Stimulated activated CD4-positive, alpha-beta T cell treated with anti-CD3 and anti-CD28 coated beads, Interleukin-4, amount 100 ng/mL, for 24 hours (primary cell): ENCODE measurements at places on chromosomes 5 and 9.

DNA sequence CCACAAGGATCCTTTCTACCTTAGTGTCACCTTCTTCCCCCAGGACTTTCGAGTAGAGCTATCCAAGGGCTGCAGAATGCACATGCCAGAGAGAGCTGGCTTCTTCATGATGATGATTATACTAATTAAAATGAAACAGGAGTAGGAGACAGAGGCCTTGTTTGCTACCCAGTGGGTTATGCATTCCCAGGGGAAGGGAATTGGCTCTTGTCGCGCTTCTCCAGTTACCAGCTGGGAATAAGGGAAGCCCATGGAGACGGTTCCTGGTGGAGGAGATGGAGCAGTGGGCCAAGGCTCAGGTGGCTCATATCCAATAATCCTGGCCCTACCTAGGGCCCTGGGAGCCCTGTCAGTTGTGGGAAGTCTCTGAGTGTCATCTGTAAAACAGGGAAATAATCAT lies 65.1 kb downstream of the WWC1 start:
- no peak for DNase-seq

DNA sequence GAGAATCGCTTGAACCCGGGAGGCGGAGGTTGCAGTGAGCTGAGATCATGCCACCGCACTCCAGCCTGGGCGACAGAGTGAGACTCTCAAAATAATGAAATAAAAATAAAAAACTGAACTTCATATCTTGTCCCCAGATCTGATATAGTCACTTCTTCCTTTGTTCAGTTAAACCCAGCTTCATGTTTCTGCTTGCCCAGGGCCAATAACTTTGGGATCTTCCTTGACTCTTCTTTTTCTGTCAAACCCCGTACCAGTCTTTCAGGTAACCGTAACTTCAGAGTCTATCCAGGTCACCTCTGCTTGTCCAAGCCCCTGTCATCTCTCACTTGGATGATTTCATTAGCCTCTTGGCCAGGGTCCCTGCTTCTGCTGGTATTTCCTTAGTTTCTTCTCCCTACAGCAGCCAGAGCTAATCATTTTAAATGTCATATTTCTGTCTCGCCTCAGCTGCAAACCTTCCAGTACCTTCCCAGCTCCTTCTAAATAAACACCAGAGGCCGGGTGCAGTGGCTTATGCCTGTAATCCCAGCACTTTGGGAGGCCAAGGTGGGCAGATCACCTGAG lies 19.7 kb upstream of the ABL1 start:
- DNase-seq, result no peak

- no peak for DNase-seq
Measured at GRCh38 chr9:134950386-134951210, 32.9 kb upstream of the FCN1 start.

GRCh38 chr9:129569502-129570449 lies 51.1 kb downstream of the C9orf50 start:
- no peak for DNase-seq

DNA sequence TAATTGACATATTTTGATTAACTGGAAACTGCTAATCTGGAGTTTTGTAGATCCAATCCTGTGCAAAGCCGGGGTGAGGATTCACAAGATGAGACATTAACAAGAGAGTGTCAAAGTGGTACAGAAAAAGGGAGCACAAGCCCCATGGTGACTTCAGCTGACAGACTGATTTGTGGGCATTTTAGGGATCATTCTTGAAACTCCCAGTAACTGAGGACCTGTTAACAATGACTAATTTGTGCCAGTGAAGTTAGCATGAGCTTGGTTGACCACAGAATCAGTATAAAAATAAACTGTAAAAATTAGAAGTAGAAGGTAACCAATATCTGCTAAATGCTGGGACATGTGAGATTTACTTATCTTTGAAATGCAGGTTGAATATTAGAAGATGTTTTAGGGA lies 1578.3 kb downstream of the EFNA5 start:
- DNase-seq, result no peak

GRCh38 chr5:134143431-134143830 lies 28.9 kb downstream of the TCF7 start:
- no peak for DNase-seq

DNA sequence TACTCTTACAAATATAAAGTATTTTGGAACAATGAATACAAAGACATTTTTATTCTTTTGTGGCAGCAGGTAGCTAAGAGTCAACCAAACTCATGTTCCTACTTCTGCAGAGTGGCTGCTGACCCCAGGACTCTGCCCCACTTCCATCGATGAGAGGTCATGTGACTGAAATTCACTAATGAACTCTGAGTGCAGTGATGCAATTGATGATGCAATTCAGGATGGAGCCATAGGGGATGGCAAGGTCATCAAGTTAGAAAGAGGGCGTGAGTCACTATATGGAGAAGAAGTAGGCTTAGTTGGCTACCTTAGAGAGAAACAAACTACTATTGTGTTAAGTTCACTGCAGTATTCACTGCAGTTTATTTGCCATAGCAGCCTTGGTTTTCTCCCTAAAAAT lies 340.4 kb downstream of the CTNND2 start:
- no peak for DNase-seq

DNA sequence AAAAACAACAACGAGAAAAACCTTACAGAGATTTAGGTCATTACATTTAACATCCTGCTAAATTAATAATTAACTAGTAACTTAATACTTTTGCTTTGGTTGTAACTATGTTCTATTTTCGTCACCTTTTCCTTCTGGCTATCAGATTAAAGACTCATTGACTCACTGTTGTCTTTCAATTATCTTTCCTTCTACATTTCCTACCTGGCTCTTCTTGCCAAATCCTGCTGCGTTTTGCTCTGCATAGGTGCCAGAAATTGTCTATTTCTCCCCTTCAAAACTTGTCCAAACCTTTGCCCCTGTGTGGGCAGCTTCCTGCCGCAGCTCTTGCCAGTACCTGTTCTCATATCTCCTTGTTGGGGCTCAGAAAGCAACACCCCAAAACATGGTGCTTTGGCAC lies 235.5 kb upstream of the ZNF608 start:
- no peak for DNase-seq

DNA sequence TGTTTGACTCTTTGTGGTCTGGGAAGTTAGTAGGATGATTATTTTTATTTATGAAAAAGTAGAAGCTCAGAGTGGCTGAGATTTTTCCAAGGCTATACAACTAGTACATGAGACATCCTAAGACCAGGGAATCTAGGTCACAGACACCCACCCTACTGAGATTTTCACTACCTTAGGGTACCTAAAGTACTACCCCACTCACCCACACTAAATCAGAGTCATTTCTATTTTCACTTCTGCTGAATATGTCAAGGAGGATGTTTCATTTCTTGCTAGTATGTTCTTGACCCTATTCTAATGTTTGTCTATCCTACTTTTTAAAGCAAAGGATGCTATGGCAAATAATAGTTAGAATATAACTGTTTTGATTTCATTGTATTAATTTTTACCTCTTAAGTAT lies 206.0 kb downstream of the ATP10B start:
- no peak for DNase-seq

GRCh38 chr5:98321361-98321760 lies 452.1 kb upstream of the RGMB start:
- DNase-seq, result no peak

DNA sequence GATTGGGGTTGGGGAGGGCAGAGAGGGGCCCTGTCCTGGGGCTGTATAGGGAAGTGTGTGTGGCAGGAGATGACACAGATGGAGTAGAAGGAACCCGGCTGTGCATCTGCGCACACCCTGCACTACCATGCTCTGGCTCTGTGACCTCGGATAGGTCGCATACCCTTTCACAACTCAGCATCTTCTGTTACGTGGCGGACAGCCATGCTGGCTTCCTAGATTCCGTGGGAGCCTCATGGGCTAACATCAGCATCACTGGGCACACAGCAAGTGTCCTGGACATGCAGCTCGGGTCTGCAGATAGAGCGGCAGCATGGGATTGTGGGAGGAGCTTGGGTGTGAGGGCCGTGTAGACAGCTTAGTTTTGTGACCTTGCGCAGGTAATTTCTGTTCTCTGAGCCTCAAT lies 9.2 kb downstream of the ARPC5L start:
- no peak for DNase-seq

GRCh38 chr9:135827301-135827700 lies 80.0 kb downstream of the CAMSAP1 start:
- DNase-seq, result no peak

DNA sequence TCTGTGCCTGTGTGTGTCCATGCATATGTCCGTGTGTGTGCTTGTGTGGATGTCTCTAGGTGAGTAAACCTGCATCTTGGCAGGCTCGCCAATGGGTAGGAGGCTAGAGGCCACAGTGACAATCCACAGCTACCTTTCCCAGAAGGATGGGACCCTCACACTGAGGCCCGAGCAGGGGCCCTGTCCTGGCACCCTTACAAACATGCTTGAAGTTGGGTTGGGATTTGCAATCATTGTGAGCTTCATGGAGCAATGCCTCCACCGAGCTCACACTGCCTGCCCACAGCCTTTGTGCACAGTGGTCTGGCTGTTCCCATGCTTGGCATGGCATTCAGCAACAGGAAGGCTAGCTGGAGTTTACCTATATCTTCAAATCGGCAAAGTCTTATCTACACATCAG lies 311.1 kb upstream of the IRX1 start:
- no peak for DNase-seq

GRCh38 chr5:135040333-135041144 lies 6.5 kb upstream of the PITX1 start:
- no peak for DNase-seq

- no peak for DNase-seq
Measured at GRCh38 chr9:8622222-8622802, 822.7 kb upstream of the DMAC1 start.

GRCh38 chr5:153953411-153953810 lies 85.3 kb downstream of the FAM114A2 start:
- DNase-seq, result no peak

DNA sequence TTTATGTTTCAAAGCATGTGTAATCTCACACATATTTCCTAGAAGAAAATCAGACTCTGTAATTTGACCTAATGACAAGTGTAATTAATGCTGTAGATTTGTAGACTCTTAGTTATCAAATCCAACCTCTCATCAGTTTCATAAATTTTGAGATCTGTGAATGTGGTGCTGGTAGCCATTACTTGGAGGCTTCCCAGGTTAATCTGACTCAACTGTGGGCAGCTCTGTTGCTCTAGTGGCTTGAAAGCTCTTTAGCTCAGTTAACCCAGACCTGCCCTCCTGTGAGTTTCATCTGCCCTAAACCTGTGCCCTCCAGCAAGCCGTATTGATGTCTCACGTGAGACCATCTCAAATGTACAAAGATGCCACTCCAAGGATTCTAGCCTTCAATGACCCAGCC lies 323.4 kb downstream of the FBXL7 start:
- DNase-seq, result no peak

- DNase-seq, result no peak
Measured at GRCh38 chr9:71549023-71549422, 219.3 kb downstream of the CEMIP2 start.

- no peak for DNase-seq
Measured at GRCh38 chr5:5404381-5404780, 18.1 kb upstream of the ICE1 start.

- peak; percentile 57 for DNase-seq
Measured at GRCh38 chr5:83430130-83431010, 41.2 kb upstream of the VCAN start.

- DNase-seq, result no peak
Measured at GRCh38 chr9:130015353-130016019, 27.5 kb downstream of the FNBP1 start.

DNA sequence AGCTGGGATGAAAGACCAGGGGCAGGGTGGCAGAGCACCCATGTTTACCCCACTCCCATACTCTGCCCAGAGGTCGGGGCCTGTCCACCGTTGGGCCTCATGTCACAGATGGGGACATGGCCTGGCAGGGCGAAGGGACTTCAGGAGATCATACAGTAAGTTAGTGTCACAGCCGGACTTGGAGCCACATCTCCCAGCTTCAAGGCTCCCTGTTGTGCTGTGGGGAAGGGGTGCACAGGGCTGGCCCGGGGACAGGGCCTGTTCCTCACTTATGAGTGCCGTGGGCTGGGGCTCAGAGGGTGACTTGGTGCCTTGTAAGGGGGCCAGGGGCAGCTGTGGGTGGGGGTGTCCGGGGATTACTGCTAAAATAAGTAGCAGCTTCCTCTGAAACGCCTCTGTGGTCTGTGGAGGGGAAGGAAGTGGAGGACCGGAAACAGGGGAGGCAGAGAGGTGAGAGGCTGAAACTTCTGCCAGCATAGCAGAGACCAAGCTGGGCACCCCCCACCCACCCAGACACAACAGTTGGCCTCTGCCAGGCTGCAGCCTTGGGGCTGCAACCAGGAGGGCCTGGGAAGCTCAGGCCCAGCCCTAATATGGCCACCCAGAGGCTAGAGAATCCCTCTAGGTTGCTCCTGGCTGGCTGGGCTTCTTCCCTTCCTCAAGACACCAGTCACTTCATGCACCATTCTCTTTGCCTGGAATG lies 41.1 kb upstream of the NEK6 start:
- DNase-seq, result peak; percentile 65

- DNase-seq, result no peak
Measured at GRCh38 chr9:123438321-123438720, 82.3 kb downstream of the CRB2 start.

DNA sequence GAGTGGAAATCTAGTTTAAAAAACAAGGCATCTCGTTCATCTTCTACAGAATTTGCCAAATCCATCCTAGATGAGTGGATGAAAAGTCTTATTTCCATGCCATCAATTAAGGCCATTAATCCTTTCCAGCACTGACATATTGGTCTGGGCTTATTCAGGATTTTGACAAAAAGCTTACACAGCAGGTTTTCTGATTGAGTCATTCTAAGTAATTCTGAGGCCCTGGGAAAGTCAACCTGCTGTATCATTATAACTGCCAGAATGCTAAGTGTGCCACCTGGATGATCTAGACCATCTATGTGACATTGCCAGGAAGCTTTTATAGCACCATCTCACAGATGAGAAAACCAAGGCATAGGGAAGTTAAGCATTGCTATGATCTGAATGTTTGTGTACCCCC lies 132.1 kb upstream of the MAP3K1 start:
- no peak for DNase-seq

GRCh38 chr9:117394655-117395054 lies 20.2 kb downstream of the ASTN2 start:
- no peak for DNase-seq

GRCh38 chr9:122327175-122327574 lies 43.6 kb upstream of the PTGS1 start:
- no peak for DNase-seq

- DNase-seq, result no peak
Measured at GRCh38 chr5:149576021-149576420, 5.3 kb upstream of the ARHGEF37 start.

DNA sequence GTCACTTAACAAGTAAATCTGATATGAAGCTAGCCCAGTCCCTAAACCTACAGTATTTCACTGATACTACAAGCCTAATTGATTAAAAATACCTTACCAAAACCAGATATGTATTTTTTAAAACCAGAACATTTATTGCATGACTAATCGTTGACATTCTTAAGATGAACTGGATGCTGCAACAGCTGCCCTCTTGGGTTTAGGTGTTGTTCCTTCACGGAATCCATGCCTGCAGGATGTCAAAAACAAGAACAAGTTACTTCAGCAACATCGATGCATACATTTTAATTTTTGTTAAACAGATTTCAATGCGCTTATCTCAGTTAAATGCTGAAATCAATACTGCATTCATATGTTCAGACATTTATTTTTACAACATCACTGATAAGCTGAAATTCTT lies 2.7 kb downstream of the RPL37 start:
- no peak for DNase-seq
